ENCODE measurements at places on chromosomes 3 and 15. TPM values are rescaled to one million over a fixed set of nuclear protein-coding genes. Genes with fewer than 3 reads are reported as not detected.
A peak's percentile ranks its signal among the peaks of the same experiment; 100 is the strongest.

DNA sequence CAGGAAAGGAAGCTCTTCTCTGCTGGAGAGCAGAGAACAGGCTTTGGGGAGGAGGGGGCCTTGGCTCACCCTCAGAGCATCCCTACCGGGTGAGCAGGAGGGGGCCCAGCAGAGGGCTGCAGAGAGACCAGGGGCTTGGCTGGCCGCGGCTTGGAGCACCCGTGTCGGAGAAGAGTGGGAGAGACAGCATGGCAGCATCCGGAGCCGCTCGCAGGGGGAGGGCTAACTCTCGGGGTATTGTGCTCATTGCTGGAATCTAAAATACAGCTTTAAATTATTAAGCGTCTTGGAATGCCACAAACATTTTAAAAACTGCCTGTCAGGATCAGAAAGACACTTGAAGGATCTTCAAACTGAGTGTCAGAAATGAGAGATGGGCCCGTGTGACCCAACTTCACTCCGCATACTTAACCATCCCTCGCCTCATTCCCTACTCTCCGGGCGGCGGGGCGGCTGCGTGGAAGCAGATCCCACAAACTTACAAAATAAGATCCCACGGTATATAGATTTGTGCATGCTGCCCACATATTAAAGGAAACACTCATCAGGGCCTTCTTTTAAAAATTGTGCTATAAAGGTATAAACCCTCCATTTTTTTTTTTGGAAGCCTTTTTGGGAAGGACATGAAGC is 53.9 kb downstream of the EIF4E3 start:
- no peak for DNase-seq

DNA sequence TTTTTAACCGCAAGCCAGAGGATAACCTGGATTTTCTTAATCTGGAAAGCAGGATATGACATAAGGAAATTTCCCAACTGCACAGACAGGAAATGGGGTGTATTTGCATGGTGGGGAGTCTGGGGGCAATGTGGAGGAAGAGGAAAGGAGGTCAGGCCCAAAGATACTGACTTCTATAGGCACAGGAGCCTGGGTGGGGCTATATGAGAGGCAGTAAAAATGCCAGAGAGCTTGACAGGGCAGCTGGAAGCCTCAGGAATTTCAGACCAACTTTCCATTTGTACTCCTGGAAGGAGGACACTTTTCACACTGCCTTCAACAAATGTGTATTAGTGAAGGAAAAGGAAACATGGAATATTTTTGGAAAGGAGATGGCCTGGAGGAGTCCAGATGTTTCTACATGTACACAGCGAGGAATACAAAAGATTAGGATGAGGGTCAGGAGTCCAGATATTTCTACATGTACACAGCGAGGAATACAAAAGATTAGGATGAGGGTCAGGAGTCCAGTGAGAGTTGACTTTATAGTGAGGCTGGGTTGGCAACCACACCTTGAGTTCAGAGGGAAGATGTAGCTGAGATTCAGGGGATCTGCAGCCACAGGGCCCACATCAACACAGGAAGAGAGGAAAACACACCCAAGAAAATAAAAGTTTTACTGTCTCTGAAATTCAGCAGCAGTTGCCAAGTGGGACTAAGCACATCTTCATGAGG is 111.9 kb upstream of the PTPRG start:
- no peak for DNase-seq

DNA sequence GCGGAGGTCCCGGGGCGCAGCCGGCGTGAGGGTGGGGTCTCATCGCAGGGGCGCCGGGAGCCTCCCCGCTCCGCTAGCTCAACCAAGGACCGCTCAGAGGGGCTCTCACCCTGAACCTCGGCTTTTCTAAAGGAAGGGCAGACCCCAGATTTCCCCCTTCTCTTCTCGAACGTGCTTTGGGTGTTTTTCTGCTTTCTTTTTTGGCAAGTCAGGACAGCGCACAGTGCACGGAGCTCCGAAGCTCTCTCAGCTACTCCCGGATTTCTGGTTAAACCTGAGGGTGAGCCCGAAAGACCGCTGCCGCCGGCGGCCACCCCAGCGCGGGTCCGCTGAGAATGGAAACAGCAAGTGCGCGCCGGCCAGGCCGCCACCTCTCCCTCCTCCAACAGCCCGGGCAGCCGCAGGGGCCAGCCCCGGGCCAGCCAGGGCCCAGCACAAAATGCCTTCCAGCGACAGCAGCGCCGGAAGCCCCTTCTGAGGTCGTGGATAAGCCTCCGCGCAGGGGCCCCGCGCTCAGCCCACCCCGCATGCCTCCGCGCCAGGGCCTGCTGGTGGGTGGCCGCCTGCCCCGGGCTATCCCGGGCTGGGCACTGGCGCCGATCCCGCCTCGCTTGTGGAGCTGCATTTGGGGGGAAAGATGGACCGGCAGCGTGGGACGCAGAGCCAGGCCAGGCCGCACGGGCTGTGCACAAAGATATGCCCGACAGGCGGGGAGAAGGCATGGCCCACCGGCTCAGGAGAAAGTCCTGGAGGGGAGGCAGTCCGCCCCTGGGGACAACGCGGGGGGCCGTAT is 8.2 kb upstream of the OCA2 start:
- DNase-seq = no peak

The GOLGA8S gene
- not detected for total RNA-seq

DNA sequence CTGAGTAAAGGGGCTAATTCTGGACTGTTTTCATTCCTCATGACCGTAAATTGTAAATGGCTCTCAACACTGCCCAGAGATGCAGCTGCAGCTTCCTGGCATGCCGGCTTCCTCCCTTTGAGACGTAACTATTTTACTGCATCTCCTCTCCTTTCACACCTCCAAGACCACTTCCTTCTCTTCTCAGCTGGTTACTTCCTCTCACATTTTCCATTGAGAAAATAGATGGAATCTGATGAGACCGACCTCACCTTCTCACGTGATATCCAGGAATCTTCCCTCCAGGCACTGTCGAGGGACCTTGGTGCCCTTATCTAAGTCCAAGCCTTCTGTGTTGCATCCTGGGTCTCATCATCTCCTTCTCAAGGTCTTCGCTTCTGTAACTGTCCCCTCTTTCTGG is 12.7 kb downstream of the LYSMD4 start:
- no peak for DNase-seq

DNA sequence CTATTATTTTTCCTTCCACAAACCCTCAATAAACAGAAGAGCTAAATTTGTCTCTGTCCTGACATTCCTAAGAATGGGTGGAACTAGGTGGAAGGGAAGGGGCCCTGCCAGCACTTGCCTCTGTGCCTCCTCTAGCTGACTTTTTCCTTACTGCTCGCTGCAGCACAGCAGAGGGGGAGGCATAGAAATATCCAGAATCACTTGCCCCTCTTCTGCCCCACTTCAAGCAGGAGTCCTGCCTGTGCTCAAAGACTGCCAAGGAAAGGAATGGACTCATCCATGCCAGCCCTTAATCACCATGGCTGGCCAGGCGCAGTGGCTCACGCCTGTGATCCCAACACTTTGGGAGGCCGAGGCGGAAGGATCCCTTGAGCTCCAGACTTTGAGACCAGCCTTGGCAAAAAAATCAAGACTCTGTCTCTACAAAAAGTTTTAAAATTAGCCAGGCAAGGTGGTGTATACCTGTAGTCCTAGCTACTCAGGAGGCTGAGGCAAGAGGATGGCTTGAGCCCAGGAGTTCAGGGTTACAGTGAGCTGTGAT is 51.8 kb downstream of the ADCY5 start:
- no peak for DNase-seq

GRCh38 chr3:175129571-175129970 is 270.4 kb downstream of the NAALADL2 start:
- DNase-seq = no peak

GRCh38 chr3:101656651-101657050 is 20.3 kb downstream of the ZBTB11 start:
- no peak for DNase-seq

The ZNF660 gene
- total RNA-seq = 0.91 TPM

GRCh38 chr3:32522682-32523081 is 20.0 kb upstream of the CMTM6 start:
- DNase-seq = no peak

DNA sequence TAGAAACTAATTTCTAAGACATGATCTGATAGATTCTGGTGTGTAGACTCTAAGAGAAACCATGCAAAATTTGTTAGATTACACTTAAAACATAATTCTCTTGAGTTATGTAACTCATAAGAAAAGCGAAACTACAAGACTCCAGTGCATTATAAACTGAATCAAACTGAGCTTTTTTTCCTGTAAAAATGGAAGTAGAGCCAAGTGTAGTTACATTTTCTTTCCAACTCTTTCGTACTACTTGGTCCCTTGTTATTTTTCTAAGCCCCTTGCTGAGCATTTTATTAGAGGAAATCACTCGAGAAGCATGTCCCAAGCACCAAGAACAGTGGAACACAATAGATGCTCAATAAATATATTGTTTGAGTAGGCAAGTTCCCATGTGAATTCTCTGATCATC is 130.2 kb downstream of the GADL1 start:
- DNase-seq = no peak

The EPHB3 gene
- total RNA-seq = 1.4 TPM

GRCh38 chr15:34942363-34942762 is 27.2 kb downstream of the AQR start:
- DNase-seq = peak; percentile 53

The LAMB2 gene
- 40.1 TPM for total RNA-seq

The DUOXA2 gene
- total RNA-seq = not detected

- no peak for DNase-seq
These were observed 148.5 kb downstream of the SSR3 start for GRCh38 chr3:156406393-156406792.

GRCh38 chr3:194874783-194875182 is 189.1 kb downstream of the FAM43A start:
- DNase-seq = no peak

GRCh38 chr3:49761661-49762060 is 24.7 kb downstream of the IP6K1 start:
- DNase-seq = no peak

DNA sequence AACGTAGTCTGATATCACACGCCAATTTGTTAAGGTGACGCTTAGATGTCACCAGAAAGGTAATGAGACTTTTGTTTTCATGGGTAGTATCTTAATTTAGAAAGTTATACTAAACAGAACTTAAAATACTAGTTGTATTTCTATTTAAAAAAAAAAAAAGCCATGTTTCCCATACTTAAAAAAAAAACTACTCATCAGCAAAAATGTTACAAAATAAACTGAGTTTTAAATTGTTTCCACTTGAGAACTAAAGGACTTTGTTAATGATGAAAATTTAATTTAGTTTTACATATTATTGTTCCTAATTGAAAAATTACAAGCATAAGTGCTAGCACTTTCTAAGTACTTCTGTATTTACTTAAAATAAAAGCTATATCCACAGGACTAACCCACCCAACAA is 300.8 kb upstream of the ATP11B start:
- DNase-seq = no peak

GRCh38 chr3:48446425-48447193 is at the start of gene ATRIP:
Gene ATRIP, plus strand, starts transcription at chr3:48446737. Its CDS starts 109 bp downstream, at chr3:48446846.
- DNase-seq = peak; percentile 91

The KY gene
- total RNA-seq = 2.6 TPM

GRCh38 chr3:118272991-118273390 is 761.7 kb downstream of the IGSF11 start:
- DNase-seq = no peak

DNA sequence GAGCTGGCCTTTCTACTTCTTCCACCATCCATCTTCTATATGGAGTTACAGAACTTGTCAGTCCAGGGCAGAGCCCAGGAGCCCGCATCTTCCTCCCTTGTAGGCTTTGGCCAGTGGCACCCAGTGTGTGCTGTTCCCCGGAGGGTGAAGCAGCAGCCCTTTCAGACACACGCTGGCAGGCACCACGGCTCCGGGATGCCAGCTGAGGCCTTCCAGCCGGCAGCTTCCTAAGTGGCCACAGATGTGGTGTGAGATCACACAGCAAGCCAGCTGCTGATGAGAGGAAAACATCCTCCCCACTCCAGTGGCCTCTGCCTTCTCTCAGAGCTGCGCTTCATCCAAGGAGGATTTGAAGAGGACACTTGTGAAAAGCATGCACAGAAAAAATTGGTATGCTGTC is 24.1 kb downstream of the CRABP1 start:
- no peak for DNase-seq

The ARL6IP5 gene
- 31.6 TPM for total RNA-seq

DNA sequence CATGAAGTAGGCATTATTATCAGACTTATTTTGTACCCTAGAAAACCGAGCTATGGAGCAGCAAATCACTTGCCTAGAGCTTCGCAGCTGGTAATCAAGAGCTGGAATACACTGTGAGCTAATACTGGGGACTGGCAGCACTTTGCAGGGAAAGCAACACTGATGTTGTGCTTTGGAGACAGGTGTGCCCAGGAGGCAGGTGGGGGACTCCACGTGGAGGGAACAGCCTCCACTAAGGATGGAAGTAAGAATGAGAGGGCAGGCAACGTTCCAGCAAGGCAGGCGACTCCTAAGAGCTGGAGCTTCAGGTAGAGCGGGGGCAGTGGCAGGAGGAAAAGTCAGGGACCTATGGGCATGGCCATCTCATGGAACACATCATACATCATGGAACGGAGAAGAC is 300.5 kb upstream of the IGF1R start:
- DNase-seq = no peak

- DNase-seq = no peak
These were observed 79.3 kb upstream of the RBMS3 start for GRCh38 chr3:29201604-29202003.

GRCh38 chr3:39453134-39453533 is 14.3 kb upstream of the MOBP start:
- no peak for DNase-seq

- no peak for DNase-seq
These were observed 25.6 kb upstream of the MUSTN1 start for GRCh38 chr3:52860424-52860768.
